ENCODE measurements at places on chromosomes 5 and 9.

- DNase-seq: no peak
Observed at GRCh38 chr5:143360755-143361154, 42.7 kb downstream of the NR3C1 start.

DNA sequence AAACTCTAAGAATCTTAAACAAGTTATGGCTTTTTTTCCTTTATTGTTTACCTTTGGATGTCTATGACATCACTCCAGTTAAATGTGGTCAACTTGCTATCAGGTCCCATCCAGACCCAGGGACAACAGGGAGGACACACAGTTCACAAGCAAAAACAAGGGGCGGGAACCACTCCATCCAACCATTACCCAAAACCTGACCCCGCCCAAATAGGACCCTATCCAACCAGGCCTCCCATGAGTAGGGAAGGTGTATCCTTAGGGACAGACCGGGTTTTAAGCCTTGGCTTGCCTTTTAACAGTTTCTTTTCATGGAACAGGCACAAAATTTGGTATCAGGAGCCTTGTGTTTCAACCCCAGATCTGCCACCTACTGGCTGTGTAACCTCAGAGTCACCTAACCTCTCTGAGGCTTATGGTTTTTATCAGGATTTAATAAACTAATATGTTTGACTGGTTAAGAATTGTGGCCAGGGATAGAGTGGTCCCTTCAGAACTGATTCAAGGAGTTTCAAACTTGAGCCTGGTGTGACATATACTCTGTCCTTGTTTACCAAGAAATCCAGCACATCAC lies 127.7 kb upstream of the RAD23B start:
- DNase-seq: no peak

DNA sequence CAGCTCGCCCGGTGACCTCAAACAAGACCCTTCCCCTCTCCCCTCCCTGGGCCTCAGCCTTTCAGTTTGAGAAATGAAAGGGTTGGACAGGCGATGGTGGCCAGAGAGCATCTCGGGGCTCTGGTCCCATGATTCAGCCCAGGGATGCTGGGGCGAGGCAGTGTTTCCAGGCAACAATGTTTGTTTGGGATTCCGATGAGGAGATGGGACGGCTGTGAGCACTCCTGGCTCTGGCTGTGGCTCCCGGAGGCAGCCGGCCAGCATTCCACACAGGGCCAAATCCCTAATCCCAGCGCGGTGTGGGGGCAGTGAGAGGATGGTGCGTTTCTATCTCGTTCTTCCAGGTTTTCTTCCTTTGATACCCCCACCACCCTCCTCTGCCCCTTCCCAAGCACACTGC lies 66.0 kb downstream of the HMCN2 start:
- no peak for DNase-seq

- no peak for DNase-seq
Observed at GRCh38 chr5:125550274-125550673, 803.8 kb upstream of the ZNF608 start.

GRCh38 chr9:134895908-134896833 lies 15.6 kb downstream of the FCN2 start:
- no peak for DNase-seq

DNA sequence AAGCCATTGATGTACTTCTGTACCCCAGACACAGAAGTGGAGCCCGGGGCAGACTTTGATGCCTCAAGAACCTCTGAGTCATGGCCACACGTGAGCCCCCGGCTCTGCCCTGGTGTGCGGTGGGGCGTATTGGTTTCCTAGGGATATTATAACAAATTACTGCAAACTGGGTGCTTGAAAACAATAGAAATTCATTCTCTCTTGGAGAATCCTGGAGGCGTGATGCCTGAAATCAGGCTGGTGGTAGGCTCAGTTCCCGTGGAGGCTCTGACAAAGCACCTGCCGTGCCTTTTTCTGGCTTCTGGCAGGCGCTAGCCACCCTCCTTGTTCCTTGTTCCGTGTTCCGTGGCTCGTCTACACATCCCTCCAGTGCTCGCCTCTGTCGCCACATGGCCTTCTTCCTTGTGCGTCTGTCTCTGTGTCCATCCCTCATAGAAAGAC lies 24.2 kb downstream of the NEK6 start:
- DNase-seq: no peak

DNA sequence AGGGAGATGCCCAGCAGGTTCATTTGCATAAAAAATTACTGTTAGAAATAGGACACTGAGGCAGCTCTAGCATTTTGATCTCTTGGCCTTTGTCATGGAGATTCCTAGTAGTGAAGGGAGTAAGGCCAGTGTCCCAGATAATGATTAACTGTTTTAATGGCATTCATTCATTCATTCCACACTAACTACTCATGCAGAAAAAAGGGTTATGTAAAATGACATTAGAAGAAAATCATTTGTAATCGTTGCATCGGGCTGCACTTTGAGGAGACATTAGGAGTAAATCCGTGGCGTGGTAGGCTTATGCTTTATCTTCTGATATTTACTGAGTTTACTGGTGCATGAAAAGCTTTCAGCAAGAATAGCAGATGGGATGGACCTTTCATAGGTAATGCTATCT lies 82.6 kb upstream of the GRHPR start:
- DNase-seq: no peak

DNA sequence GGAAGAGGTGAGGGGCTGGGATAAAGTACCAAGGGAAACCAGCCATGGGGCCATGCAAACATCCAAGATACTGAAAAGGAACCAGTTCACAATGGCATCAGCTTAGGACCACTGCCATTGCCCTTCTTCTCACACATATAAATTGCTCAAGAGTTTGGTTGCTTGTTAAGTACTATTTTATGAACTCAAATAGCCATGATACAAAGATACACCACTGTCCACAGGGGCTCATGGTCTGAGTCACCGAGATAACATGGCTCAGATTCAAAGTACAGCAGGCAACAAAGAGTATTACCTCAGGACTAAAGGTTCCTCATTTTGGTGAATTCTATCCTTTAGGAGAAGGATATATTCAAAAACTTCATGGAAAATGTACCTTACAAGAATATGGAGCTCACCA lies 55.6 kb downstream of the FANCC start:
- DNase-seq: no peak

GRCh38 chr9:37947977-37948376 lies 44.0 kb upstream of the SLC25A51 start:
- no peak for DNase-seq

DNA sequence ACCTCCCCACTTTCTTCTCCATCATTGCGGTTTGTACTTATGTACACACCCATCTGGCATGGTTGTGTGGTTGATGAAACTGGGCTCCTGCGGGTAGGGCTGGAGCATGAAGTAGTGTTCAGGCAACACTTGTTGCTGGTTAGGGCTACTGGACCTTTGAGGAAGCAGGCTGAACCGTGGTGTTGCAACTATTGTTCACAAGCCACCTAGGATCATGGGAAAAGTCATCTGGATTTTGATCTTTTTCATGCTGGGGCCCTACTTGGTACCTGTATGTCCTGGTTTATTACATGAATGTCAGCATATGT lies 40.1 kb upstream of the TIFAB start:
- no peak for DNase-seq

DNA sequence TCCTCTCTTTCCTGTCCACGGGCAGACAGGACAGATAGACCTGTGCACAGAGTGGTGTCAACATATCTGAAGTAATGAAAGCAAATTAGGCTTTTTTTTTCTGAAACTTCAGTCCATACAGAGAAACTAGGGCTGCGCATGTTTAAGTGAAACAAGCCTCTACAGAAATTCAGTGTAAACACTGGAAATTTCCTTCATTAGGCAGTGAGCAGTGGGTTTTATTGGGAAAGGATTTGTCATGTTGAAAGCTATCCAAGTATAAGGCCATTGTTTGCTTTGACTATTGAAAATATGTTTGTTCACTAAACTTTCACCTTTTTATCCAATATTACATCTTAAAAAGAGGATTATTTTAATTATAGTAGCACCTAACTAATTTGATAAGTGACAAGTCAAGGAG lies 161.2 kb downstream of the AOPEP start:
- no peak for DNase-seq

DNA sequence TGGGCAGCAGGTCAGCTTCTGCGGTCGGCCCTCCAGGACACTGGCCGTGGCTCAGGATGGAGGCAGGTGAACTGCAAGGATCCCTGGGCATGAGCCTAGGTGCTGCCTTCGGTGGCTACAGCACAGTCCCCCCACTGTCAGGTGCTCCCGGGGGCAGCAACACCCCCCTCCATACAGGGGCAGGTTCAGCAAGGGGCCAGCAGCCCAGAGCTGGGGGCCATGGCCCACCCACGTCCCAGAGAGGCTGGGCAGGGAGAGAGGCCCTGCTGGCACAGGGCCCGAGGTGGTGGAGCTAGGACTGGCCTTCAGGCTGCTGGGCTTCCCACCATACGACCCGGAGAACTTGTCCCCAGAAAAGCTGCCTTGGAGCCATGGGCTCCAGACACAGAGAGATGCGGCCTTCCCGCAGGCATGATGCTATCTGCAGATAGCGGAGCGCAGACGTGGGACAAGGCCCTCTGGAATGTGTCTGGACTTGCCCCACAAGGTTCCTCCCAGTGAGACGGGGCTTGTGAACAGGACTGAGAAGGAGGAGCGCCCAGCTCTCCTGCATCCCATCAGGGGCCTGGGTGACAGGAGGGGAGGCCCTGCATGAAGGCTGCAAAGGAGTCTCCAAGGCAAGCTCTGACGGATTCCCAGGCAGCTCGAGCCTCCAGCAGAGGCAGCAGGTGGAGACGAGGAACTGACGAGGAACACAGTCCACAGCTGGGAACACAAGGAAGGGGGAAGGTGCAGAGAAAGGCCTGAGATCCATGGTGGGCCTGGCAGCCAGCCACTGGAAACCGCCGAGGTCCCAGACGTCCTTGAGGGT lies 111.1 kb downstream of the VAV2 start:
- no peak for DNase-seq

DNA sequence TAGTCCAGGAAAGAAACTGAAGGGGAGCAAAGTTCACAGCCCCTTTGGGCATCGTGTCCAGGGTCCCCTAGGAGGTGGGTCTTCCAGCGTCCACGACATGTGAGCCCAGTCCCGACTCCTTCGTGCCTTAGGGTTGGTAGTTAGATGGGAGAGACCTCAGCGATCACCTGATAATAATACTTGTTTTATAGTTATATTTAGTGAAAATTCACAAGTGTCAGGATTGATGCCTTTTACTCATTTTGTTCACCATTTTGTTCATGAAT lies 20.1 kb downstream of the SPAAR start:
- DNase-seq: no peak

DNA sequence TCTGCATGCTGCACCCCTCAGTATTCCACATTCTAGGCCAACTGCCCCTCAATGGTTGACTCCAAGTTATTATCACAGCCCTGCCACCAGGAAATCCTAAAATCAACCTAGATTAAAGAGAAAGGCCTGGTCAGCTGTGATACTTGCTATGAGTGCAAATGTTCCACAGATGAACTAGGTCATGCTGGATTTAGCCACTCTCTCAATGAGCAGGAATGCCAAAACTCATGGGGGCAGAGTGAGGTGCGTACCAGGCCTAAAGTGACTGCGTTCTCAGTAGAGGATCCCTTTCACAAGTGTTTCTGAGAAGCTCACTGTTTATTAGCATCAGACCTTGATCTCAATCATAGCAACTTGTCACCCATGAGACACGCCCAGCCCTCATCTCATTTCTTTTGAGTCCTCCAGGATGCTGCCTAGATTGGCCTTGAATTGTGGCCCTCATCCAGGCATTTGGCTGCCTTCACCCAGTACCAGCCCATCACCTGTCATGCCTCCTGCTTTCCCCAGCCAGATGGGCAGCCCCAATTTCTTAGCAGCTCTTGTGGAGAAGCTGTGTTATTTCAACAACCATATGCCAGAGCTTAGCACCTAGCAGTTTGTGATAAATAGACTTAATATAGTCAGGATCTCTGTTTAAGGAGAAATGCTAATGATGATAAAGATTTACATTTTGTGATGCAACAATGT lies 383.9 kb downstream of the CTNND2 start:
- DNase-seq: no peak

GRCh38 chr9:27673641-27674040 lies 100.4 kb upstream of the C9orf72 start:
- no peak for DNase-seq

GRCh38 chr5:167587772-167588437 lies 703.5 kb upstream of the WWC1 start:
- DNase-seq: no peak

DNA sequence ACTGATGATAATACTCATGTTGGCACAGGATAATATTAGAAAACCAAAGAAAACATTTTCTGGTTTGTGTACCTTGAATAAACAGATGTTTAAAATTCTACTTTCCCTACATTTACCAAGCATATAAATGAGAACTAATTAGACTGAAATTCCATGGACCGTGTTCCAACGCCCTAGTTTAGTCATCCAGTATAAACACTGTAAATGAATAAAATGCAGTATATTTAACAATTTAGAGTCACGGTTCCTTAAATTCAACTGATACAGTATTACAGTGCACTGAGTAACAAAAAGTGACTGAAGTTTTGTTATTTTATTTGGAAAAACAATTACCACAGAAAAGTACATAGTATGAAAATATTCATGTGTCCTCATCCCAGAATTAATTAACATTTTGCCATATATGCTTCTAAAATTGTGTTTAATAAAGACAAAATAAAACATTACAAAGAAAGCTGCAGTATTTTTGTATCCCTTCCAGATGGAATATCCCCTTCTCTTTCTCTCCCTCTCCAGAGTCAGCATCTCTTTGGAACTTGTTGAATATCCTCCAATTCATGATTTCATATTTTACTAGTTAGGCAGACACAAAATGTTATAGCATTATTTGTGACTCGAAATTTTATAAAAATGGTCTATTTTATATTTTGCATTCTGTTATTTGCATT lies 112.5 kb downstream of the HMHB1 start:
- no peak for DNase-seq
